Iris pigment epithelial cell (primary cell): ENCODE measurements at places on chromosomes 5 and 9.

- DNase-seq, result peak; percentile 13
These were observed 2.7 kb downstream of the ADAMTS2 start for GRCh38 chr5:179342577-179342976.

DNA sequence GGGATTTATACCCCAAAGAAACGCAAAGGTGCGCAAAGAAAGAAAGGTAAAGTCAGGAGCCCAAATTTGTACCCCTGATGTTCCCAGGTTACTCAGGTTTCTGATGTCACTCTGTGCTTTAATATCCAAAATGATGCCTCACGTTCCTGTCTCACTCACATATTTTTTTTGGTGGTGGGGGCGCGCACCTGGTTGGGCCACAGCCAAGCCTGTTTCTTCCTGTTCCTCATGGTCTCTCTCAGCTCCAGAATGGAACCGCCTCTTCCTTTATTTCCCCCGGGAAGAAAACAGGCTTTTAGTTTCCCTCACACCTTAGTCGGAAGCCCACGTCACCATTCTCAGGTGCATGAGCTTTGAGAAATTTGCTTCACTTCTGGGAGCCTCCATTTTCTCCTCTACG lies 118.3 kb upstream of the BOD1 start:
- no peak for DNase-seq

DNA sequence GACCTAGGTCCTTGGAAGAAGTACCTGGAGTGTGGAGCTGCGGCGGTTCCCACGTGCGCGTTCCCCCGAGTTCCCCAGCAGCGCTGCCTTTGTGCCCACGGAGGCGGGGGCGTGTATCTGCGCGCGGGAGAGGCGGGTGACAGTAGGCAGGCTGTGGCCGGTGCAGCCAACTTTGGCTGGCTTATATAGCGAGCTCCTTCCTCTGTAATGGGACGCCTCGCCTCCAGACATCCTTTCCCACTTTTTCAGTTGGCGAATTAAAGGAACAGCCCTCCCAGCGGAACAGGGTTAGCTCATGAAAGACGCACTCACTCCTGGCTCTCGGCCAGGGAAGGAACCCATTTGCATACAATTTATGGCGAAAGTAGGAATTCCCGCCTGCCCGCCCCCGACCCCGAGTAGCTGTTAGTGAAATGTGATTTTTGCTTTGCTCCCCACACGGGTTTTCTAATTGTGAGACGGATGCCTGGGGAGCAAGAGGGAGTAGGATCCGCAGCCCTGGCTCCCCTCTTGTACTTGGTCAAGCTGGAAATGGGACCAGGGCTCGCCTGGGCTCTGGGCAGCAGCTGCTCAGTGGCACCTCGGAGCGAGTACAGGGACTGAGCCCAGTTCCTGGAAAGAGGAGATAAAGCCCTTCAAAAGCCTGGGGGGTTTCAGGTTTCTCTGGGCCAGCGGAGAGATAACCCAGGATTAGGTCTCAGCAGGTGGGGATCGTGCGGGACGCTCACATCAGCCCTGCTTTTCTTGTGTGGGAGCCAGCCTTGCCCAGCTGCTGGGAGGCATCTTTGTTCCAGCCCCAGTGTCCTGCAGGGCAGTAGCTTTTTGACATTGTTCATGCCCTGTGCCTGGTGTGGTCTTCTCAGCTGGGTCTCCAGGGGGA lies at the start of gene TNC:
Gene TNC, minus strand, starts transcription at position 159 of the 880 bp plus-strand sequence. CDS start 27,139 bp downstream, outside the sequence.
- peak; percentile 59 for DNase-seq

DNA sequence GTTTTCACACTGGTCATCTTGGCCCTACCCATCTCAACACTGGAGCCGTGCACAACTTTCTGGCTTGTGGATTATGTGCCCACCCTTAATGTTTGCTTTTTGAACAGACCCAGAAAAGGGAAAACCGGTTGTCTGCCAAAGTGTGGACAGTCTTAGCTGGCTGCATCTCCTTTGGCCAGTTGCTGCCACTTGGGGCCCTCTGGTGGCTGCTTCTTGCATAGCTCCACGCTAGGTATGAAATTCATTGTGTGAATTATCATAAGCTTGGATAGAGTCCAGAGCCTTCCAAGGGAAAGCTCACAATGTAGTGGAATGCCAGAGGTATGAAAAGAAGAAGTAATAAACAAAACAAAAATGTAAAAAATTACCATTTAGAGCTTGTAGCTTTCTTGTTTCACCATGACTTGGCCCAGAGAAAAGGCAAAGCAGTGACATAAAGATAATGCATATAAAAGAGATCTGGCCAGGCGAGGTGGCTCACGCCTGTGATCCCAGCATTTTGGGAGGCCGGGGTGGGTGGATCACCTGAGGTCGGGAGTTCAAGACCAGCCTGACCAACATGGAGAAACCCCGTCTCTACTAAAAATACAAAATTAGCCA lies 12.5 kb upstream of the SLC36A3 start:
- DNase-seq, result peak; percentile 73

DNA sequence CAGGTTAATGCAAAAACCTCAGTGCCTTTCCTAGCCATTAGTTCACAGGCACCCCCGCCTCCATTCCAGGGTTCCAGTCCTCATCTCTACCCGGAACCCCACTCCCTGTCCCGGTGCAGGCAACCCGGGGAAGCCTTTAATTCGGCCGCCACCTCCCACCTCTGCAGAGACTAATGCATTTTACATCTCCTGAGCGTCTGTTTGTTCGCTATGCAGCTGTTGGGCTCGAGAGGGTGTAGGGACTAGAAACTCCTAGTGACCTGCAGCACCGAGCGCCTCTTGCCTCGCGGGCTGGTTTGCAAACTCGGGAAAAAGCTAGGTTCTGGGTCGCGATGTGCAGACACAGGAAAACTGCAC lies 3.6 kb downstream of the GDNF start:
- DNase-seq, result no peak

- DNase-seq, result no peak
These were observed 21.4 kb upstream of the LTC4S start for GRCh38 chr5:179772351-179772750.

DNA sequence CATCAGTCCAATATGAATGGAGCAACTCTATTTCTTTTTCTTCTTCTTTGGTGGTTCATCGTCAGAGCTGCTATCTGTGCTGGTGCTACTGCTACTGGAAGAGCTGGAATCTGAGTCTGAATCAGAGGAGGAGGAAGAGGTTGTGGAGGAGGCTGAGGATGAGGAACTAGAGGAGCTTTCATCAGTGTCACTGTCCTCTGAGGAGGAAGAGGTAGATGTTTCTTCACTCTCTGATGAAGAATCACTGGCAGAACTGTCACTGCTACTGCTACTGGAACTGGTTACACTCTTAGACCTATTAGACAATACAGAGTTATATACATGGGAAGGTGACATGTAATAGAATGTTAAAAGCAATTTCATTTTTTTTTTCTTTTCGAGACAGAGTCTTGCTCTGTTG lies 27.8 kb downstream of the ZCCHC10 start:
- DNase-seq, result no peak

GRCh38 chr9:124765439-124765835 lies 5.7 kb downstream of the NR6A1 start:
- no peak for DNase-seq

- no peak for DNase-seq
These were observed 33.0 kb upstream of the WHRN start for GRCh38 chr9:114538241-114538640.

DNA sequence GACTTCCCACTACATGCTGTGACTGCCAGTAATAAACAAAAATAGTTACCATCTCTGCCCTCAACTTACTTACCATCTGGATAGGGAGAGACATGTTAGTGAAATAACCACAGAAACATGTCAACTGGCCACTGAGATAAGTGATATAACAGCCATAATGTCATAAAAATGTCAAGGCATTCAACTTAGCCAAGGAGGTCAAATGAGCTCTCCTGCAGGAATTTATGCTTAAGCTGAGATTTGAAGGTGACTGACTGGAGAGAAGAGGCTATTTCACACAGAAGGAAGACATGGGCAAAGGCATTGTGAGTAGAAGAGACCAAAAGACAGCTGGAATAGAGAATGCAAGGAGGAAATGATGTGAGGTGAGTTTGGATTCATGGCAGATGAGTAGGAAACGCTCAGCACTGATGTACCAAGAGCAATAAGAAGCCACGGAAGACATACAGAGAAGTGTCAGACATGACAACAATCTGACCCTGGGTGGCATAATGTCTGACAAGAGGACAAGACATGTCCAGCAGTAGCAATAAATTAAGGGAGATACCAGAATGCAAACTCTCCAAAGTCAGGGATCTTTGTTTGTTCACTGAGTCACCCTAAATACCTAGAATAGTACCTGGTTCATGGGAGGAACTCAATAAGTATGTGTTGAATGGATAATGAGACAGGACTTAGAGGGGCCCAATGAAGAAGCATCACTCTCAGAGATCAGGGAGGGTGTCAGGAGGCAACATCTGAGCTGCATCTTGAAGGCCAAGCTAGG lies 318.8 kb downstream of the ACTL7B start:
- peak; percentile 12 for DNase-seq

- peak; percentile 28 for DNase-seq
These were observed 16.2 kb upstream of the C9orf72 start for GRCh38 chr9:27589462-27589861.

- DNase-seq, result no peak
These were observed 521.9 kb downstream of the DTWD2 start for GRCh38 chr5:118466418-118466817.

- no peak for DNase-seq
These were observed 109.7 kb downstream of the ZNF354C start for GRCh38 chr5:179169836-179170235.

GRCh38 chr9:133758228-133758627 lies 20.1 kb upstream of the SARDH start:
- DNase-seq, result no peak

- no peak for DNase-seq
These were observed 23.4 kb downstream of the LURAP1L start for GRCh38 chr9:12798066-12798770.

DNA sequence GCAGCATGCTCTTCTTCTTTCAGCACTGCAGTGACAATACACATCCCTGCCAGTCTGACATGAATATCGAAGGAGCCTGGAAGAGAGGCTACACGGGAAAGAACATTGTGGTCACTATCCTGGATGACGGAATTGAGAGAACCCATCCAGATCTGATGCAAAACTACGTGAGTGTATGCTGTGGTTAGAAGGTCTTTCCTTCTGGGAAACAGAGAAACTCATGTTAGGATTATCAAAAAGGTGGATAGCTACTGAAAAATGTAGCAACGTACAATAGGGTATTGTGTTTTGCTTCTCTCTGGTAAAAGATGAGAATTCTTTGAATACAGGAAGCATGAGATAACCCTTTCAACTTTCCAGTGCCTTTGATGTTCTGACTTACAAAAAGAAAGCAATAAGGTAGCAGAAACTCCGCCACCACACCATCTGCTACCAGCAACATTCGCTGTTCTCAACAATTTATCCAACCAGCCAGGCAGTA lies 133.3 kb downstream of the PCSK5 start:
- DNase-seq, result peak; percentile 22

- DNase-seq, result no peak
These were observed 6.1 kb upstream of the BARX1 start for GRCh38 chr9:93960971-93961841.

- DNase-seq, result no peak
These were observed 63.2 kb upstream of the FSTL4 start for GRCh38 chr5:133675376-133676154.

- DNase-seq, result no peak
These were observed 287.0 kb downstream of the PRELID2 start for GRCh38 chr5:145548097-145548496.

GRCh38 chr9:2157277-2158110 lies 142.3 kb downstream of the SMARCA2 start:
- DNase-seq, result peak; percentile 84

GRCh38 chr5:1719860-1720259 lies 79.8 kb downstream of the MRPL36 start:
- DNase-seq, result no peak

- no peak for DNase-seq
These were observed 35.8 kb upstream of the AFAP1L1 start for GRCh38 chr5:149235841-149236240.

DNA sequence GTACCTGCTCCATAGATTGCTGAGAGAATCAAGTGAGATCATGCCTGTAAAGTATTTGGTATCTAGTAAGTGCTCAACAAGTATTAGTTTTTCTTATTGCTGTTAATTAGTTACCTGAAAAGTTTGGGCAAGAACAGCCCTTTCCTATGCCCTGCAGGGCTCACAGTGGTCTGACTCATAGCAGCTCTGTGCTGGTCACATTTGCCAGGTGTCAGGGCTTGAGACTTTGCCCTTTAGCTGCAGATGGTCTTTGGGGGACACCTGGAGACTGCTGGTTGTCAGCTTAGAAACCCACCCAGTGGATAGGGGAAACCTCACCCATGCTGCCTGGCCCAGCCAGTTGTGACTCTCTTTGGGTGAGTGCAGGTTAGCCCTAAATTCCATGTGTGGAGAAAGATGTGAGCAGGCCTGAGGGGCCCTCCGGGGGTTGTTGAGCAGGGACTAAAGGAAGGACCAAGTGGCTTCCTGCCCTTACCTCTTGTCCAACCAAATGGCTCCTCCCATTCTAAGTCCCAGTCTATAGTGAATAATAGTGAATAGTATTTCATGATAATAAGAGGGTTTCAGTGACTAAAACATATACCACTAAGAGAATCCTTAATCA lies 9.0 kb downstream of the COL27A1 start:
- no peak for DNase-seq
